Naive thymus-derived CD4-positive, alpha-beta T cell (primary cell): ENCODE measurements at places on chromosomes 3 and 15. TPM values are rescaled to one million over a fixed set of nuclear protein-coding genes. Genes with fewer than 3 reads are reported as not detected.

ASB7 gene
- polyA plus RNA-seq = 17.6 TPM

LYZL4 gene
- polyA plus RNA-seq = not detected

MAPKBP1 gene
- 4.3 TPM for polyA plus RNA-seq

TMIE gene
- polyA plus RNA-seq = 5.1 TPM

AADAC gene
- polyA plus RNA-seq = not detected

FMN1 gene
- polyA plus RNA-seq = 1.4 TPM

FBLN2 gene
- not detected for polyA plus RNA-seq

ATP13A4 gene
- not detected for polyA plus RNA-seq

ABCC5 gene
- 8.6 TPM for polyA plus RNA-seq

FAM81A gene
- not detected for polyA plus RNA-seq
